Colonic mucosa (tissue), 4 donors: ENCODE measurements at places on chromosomes 11 and 22.

GRCh38 chr11:110777775-110778174 lies 65.5 kb upstream of the ARHGAP20 start:
- peak; percentile 38 for DNase-seq

DNA sequence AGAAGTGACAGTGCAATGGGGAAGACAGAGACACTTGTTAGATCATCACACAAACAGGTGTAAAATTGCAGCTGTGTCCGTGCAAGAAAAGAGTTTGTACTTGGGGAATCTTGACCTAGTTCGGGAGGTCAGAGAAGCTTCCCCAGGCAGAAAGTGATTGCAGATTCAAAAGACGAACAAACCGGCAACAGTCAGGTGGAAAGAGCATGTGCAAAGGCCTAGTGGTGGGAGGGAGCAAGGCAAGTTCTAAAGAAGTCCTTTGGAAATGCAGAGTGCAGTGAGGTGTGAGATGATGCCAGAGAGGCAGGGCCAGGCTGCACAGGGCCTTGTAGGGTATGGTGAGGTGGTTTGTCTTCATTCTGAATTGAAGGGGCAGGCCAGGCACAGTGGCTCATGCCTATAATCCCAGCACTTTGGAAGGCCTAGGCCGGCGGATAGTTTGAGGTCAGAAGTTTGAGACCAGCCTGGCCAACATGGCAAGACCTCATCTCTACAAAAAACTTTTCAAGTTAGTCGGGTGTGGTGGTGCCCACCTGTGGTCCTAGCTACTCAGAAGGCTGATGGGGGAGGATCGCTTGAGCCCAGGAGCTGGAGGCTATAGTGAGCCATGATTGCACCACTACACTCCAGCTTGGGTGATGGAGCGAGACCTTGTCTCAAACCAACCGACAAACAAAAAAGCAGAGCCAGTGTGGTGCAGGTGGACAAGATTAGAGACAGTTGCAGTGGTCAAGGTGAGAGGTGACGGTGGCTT lies 1.9 kb upstream of the ESS2 start:
- no peak for DNase-seq

- DNase-seq: no peak
Observed at GRCh38 chr11:92796744-92797143, 172.7 kb upstream of the MTNR1B start.

DNA sequence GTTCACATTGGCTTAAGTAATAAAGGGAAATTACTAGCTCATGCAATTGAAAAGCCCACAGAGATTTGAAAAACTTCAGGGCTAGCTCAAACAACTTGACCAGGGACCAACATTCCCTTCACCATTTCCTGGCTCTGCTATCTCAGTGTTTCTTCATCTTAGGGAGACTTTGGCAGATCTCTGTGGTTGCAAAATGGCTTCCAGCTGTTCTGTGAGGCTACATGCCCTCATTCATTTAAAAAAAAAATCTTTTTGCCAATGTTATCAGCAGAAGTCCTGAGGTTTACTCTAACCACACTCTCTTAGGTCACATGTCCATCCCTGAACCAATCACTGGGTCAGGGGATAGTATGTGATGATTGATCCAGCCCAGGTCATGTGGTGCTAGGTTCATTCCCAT lies 13.9 kb upstream of the RASSF10 start:
- no peak for DNase-seq
